ENCODE measurements at places on chromosomes 11 and 22.
A peak's percentile ranks its signal among the peaks of the same experiment; 100 is the strongest.

GRCh38 chr22:31488988-31489617 is 539 bp downstream of the EIF4ENIF1 start:
- peak; percentile 77 for DNase-seq

DNA sequence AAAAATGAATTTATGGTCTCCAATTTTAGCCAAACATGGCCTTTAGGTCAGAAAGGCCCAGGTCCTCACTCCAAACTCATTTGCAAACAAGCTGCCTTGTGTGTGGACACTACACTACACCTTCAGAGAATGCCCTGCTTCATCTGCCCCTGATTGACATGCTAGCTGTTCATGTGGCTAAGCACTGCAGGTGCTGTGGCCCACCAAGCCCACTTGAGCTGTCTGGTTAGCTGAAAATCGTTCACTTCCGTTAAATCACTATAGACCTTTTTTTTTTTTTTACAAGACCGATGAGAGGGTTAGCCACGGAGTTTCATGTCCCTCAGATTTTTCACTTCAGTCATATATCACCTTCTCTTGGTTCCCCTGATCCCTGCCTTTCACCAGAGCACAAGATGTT is 39.3 kb downstream of the NF2 start:
- no peak for DNase-seq

DNA sequence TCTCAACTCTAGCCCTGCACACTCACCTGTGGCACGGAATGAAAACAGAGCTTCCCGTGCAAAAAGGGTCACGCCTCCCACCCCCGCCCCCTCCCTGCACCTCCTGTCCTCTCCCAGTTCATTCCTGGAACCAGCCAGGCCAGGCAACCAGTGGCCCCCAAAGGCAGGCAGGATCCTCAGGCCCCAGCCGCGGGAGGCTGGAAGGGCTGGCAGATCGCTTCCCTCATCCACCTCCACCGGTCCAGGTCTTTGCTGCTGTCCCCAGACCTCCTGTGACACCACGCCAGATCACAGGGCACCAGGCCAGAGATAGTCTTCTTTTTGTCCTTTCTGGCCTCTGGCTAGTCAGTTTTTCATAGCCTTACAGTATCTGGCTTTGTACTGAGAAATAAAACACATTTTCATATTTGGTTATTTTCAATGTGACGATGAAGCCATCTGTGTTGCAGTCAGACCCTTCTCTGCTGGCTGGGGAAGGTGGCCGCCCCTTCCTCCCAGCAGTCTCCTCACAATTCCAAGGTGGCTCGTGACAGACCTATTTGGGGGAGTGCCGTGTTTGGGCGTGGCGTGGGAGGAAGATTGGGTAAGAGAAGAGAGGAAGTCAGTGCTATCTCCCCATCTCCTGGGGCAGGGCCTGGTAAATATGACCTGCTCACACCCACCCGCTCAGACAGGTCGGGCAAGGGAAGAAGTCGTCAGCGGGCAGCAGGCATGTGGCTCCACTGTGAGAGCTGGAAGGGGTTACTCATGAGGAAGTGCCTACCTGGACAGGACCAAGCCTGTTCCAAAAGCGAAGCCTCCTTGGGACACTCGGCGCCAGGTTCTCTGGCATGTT is 9.1 kb downstream of the SSH3 start:
- DNase-seq = peak; percentile 86

GRCh38 chr11:3196161-3197043 is 22.2 kb downstream of the MRGPRG start:
- no peak for DNase-seq

GRCh38 chr11:68044898-68045351 is 6.1 kb downstream of the TCIRG1 start:
- no peak for DNase-seq

DNA sequence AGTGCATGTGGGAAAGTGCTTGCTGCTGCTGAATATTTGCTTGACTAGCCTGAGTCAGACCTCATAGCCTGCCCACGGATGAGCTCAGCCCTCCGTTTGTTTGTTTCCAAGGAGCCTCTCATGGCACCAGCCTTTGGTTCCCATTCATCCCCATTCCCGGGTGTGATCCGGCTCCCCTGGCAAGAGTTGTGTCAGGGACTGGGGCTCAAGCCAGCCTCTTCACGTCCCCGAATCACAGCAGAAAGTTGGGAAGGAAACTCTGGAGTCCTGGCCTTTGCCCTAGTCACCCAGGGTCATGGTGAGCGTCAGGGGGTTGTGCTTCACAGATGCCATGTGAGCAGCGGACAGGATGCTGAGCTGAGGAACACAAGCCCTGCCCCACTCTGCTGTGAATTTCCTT is 13.8 kb downstream of the SEC14L3 start:
- no peak for DNase-seq

DNA sequence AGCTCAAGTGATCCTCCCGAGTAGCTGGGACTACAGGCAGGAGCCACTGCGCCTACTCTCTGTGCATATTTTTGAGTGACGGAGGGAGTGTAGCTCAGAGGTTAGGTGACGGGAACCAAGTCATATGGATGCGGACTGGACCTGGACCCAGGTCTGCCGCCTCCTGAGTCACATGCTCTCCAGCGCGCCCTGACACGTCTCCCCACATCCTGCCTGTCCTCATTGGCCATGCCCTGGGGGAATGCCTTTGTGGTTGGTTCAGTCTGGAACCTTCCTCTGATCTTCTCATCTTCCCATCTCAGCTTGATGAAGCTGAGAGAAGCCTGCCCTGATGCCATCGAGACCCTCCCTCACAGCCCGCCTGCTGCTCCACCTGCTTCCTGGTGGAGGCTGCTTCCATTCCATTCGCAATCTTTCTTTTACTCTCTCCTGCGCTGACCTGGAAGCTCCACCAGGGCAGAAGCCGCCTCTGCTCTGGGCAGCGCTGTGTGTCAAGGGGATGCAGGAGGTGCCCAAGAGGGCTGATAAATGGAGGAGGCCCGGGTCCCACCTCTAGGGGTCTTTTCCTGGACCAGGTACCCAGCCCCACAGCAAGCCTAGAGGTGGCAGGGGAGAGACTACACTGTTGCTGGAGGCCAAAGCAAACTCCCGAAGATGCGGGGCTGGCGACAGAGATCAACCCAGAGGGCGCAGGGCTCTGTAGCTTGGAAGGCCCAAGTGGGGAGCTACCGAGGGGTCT is 13.9 kb upstream of the BAIAP2L2 start:
- DNase-seq = no peak

GRCh38 chr11:132824642-132825041 is 707.7 kb downstream of the OPCML start:
- no peak for DNase-seq

- DNase-seq = peak; percentile 92
Observed at GRCh38 chr22:43152357-43153071, 1.2 kb downstream of the TSPO start.

GRCh38 chr11:35057926-35058668 is 80.9 kb upstream of the CD44 start:
- DNase-seq = no peak

GRCh38 chr11:80519596-80520506 is 1079.0 kb upstream of the TENM4 start:
- no peak for DNase-seq

- DNase-seq = no peak
Observed at GRCh38 chr22:22855617-22856308, 31.9 kb upstream of the IGLL5 start.

- no peak for DNase-seq
Observed at GRCh38 chr11:65879617-65880016, at the start of gene CTSW. TSS of gene CTSW (plus strand) at chr11:65879837. CDS start at chr11:65879855, 18 bp downstream.

Measured in cardiac septum (tissue), 1 donor.